ENCODE measurements at places on chromosomes 7 and 10.

- no peak for DNase-seq
These were observed 73.7 kb downstream of the INSIG1 start for GRCh38 chr7:155371331-155371883.

- DNase-seq = no peak
These were observed 38.2 kb upstream of the RPA3 start for GRCh38 chr7:7756577-7756976.

- no peak for DNase-seq
These were observed 943 bp upstream of the SLC18A2 start for GRCh38 chr10:117239721-117240620.

DNA sequence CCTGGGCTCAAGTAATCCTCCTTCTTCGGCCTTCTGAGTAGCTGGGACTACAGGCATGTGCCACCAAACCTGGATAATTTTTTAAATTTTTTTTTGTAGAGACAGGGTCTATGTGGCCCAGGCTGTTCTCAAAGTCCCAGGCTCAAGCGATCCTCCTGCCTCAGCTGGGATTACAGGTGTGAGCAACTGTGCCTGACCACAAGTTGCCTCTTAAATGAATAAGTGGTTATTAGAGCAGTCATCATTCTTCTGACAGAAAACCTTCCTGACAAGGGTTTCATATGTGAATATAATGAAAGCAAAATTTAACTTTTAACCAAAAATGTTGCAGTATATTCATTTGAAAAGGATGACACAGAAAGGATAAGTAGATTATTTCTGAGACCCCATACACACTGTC, 532.5 kb downstream of the GRM8 start:
- no peak for DNase-seq

GRCh38 chr7:129222064-129222463, 2.8 kb upstream of the AHCYL2 start:
- DNase-seq = no peak

GRCh38 chr7:33395340-33395739, 266.0 kb downstream of the BBS9 start:
- DNase-seq = no peak

DNA sequence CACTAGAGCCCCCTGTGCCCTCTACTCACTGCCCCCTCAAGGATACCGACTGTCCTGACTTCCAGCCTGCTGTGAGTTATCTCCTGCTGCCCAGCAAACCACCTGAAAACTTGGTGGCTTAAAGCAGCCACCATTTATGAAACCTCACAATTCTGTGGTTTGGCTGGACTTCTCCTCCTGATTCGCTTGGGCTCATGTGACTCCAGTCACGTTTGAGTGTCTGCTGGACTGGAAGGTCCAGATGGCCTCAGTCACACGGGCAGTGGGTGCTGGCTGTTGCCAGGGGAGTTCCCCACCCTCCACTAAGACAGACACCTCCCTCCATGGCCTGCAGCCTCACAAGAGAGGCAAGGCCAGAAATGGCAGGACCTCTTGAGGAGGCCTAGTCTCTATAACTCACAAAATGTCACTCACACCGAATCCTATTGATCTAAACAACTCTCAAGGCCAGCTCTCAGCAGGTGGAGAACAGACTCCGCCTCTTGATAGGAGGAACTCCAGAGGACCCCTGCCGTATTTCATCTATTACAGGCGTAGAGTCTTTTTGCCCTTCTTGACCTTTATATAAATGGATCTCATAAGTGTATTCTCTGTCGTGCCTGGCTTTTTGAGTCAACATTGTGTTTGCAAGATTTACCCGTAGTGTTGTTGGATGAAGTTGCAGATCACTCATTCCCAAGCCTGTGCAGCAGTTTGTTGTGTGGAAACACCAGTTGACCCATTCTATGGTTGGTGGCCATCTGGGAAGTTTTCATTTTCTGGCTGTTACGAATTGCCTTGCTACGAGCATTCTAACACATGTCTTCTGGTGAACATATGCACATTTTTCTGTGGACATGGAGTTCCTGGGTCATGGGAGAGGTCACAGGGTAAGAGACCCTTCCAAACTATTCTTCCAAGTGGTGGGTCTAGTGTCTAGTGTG, 48.3 kb downstream of the ZMIZ1 start:
- no peak for DNase-seq

GRCh38 chr10:113041841-113042750, 92.0 kb downstream of the TCF7L2 start:
- DNase-seq = no peak

DNA sequence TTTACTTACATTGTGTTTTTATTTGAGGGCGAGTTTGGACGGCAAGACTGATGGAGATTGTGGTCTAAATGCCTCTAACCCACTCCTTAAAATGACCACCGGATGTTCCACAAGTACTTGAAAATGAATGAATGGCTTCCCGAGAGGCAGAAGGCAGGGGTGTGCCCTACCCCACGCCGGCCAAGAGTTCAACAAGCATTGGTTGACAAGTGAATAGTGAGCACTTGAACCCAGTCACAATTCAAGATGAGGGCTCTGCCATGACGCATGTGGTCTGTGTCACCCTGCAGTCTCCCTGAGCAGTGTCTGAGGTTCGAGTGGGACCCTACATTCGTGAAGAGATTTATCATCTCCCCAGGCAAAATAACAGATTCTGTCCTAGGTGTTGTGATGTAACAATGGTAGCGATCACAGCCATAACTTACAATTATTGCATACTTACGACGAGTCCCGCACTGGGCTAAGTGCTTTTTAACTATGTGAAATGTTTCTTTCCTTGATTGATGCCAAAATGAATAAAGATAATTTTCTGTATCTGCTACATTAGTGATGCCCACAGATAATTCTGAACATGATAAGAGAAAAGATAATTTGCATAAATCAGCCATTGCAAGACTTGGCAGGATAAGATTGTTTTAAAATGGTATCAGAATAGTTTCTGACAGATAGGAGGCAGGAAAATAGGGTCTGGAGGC, 305.4 kb downstream of the WDR37 start:
- DNase-seq = no peak

DNA sequence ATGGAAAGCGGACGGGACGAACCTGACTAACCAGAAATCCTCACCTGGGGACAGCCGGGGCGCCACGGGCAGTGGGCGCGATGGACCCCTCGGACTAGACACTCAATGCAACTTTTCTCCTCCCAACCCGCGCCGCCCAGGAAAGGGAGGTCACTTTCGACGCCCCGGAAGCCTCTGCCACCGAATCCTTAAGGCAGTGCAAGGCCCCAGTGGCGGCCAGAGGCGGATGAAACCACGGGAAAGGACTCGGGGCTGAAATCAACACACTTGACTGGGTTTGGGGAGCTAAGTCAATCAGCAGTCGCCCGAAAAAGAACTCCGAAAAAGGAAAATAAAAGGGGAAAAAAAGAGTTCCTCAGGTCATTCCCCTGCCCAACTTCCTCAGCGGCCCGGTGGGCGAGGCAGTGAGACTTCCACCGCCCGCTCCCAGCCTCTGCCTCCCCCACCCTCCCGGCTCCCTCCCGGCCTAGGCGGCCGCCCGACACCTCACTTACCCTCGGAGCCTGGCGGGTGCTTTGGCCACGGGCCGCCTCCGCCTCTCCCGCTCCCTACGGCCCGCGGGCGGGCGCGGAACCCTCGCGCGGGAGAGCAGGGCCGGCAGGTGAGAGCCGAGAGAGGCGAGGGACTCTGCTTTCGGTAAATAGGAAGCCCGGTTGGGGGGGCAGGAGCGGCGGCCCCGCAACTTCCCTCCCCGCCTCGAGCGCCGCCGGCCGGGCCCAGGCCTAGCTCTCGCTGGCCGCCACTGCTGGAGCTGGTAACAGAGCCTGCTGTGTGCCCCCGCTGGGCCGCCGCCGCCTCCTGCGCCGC, 518 bp downstream of the WAPL start:
- peak; percentile 10 for DNase-seq

- DNase-seq = no peak
These were observed 117.7 kb upstream of the PODXL start for GRCh38 chr7:131674131-131674530.

GRCh38 chr7:12674861-12675260, 12.6 kb upstream of the ARL4A start:
- DNase-seq = peak; percentile 35
